Lung (tissue), 17 donors: ENCODE measurements at places on chromosomes 11 and 22. TPM values are rescaled to one million over a fixed set of nuclear protein-coding genes. Genes with fewer than 3 reads are reported as not detected.

DNA sequence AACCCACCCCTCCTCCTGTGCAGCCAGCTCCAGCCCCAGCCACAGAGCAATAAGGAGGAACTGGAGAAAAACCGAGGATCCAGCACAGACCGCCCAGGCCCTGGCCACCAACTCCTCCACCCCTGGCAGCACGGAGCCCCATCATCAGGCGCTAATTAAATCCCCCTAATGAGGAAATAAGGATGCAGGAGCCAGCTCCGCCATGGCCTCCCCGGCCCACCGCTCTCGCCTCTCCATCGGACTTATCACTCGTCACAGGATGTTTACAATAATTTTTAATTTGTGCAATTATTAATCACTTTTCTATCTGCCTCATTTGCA is 42.6 kb downstream of the BUD13 start:
- H3K4me1 ChIP-seq = no peaks in the 10 kb centered on the region
- no peak for DNase-seq
- no peak overlapping the region for H3K4me3 ChIP-seq
- H3K27ac ChIP-seq = no peak overlapping the region
- H3K36me3 ChIP-seq = no peaks in the 10 kb centered on the region

The IL17REL gene
- total RNA-seq = 0.51 TPM

- H3K36me3 ChIP-seq = no peaks in the 10 kb centered on the region
- DNase-seq = no peak
- H3K27me3 ChIP-seq = no peaks in the 10 kb centered on the region
- no peak overlapping the region for H3K4me3 ChIP-seq
Observed at GRCh38 chr11:121099885-121100284, 1.2 kb upstream of the TECTA start.

The LDLRAD3 gene
- 10.1 TPM for total RNA-seq

The TRPT1 gene
- 18.3 TPM for total RNA-seq

GRCh38 chr22:42064629-42065028 is 6.0 kb downstream of the NAGA start:
- no peak overlapping the region for H3K4me3 ChIP-seq
- DNase-seq = no peak
- no peaks in the 10 kb centered on the region for H3K27me3 ChIP-seq
- no peak overlapping the region for H3K27ac ChIP-seq

The CRYBB3 gene
- total RNA-seq = not detected
